Neural progenitor cell (in vitro differentiated cells): ENCODE measurements at places on chromosomes 1 and 21.

DNA sequence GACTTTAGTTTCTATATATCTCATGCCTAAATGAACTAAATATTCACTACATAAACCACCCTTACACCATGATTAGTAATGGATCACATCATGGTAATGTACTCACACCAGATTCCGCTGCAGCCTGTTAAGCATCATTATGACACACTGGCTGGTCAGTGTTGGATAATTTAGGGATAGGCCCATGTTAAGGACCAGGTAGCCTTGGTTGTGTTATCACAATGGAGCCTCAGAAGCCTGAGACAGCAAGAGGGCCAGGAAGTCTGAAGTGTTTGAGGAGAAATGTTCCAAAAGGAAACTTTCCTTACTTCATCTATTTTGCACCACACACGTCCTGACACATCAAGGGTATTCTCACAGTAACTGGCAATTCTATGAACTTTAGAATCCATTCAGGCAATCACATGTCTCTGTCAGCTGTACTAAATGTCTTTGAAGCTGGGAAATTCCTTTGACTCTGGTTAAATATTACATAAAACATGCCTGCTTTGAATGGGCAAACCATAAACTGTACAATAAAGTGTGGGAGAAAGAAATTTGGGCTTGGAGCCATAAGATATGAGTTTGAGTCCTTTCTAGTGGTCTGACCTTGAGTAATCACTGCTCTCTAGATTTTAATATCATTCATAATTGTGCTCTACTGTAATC lies 105.3 kb upstream of the DPT start:
- no peak overlapping the region for H3K4me3 ChIP-seq
- H3K36me3 ChIP-seq: no peaks in the 10 kb centered on the region
- H3K27me3 ChIP-seq: no peaks in the 10 kb centered on the region
- DNase-seq: no peak
- peaks cover 5% of the 10 kb centered on the region for H3K4me1 ChIP-seq

- peaks cover 6% of the 10 kb centered on the region for H3K4me1 ChIP-seq
- no peak for DNase-seq
- H3K27ac ChIP-seq: no peak overlapping the region
- H3K27me3 ChIP-seq: no peaks in the 10 kb centered on the region
These were observed 21.2 kb upstream of the KAZN start for GRCh38 chr1:14577261-14577660.

GRCh38 chr1:240784776-240785175 lies 172.8 kb upstream of the GREM2 start:
- H3K27me3 ChIP-seq: no peaks in the 10 kb centered on the region
- H3K4me1 ChIP-seq: no peaks in the 10 kb centered on the region
- no peak overlapping the region for H3K4me3 ChIP-seq
- H3K27ac ChIP-seq: no peak overlapping the region
- H3K36me3 ChIP-seq: no peaks in the 10 kb centered on the region

DNA sequence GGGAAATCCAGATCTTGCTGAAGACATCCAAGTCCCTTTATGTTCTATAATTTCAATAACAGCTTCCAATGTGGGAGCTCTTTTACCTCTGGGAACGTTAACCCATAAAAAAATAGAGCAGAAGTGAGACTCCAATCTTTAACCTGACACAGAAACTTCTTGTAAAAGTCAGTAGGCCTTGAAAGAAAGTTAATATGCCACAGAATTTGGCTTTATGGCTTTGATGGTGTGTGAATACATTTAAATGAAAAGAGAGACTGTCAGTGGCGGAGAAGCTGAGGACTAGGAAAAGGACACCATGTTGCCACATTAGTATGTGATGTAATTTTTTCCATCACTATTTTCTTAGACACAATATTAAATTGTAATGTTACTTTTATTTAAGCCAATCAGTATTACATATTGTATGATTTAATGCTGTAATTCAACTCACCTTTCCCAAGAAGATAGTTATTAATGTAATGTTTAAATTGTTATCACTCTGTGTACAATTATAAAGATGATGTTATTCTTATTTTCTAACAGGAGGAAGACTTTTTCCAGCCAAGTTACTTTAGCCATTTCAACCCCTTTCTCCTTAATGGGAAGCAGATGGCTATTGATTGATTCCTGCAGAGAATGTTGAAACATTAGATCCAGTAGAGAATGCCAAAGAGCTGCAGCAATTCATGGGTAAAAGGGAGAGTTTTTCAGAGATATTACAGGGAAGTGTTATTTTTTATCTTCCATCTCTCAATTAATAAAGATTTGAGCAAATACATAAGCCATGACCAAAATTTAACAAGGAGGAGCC lies 17.5 kb upstream of the CLDN8 start:
- H3K36me3 ChIP-seq: no peaks in the 10 kb centered on the region
- H3K27ac ChIP-seq: no peak overlapping the region
- DNase-seq: no peak
- H3K4me3 ChIP-seq: no peak overlapping the region
- H3K27me3 ChIP-seq: no peaks in the 10 kb centered on the region

DNA sequence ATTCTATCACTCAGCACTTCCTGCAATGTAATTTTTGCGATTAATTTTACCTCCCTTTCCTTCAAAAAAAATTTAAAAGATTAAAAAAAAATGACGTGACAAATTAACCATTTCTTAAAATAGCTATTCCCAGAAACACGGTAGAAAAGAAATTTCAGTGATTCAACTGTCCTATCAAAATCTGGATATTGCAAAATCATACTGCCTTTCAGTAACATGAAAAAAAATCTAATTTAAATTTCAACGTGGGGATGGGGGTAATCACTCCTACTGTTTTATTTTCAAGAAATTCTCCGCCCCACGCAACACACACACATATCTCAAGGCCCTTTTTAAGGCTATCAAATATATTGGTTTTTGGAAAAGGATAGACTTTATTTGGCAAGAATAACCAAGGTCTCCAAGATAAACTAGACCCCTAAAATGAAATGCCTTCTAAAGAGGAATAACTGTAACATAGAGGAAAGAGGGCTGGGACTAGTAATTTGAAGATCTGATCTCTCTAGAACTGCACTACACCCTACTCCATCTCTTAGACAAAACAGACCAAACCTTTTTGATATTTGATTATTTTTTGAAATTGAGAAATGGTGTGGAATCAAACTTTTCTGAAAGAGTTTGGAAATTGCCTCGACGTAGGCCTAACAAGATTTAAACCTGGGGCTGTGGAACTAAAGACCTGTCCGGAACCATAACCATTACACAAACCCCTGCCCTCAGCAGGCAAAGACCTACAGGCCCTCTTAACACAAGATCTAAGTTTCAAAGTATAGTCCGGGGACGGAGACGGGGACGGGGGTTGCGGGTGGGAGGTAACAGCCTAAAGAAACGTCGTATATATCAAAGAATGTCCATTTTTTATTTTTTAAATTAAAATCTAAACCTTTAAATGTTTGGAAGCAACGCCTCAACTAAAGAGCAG lies 941 bp downstream of the ARNT start:
- H3K4me1 ChIP-seq: peaks cover 12% of the 10 kb centered on the region
- no peaks in the 10 kb centered on the region for H3K36me3 ChIP-seq
- no peaks in the 10 kb centered on the region for H3K27me3 ChIP-seq
- peak overlapping the region; percentile 89 for H3K4me3 ChIP-seq
- DNase-seq: no peak
- peak overlapping the region; percentile 87 for H3K27ac ChIP-seq

DNA sequence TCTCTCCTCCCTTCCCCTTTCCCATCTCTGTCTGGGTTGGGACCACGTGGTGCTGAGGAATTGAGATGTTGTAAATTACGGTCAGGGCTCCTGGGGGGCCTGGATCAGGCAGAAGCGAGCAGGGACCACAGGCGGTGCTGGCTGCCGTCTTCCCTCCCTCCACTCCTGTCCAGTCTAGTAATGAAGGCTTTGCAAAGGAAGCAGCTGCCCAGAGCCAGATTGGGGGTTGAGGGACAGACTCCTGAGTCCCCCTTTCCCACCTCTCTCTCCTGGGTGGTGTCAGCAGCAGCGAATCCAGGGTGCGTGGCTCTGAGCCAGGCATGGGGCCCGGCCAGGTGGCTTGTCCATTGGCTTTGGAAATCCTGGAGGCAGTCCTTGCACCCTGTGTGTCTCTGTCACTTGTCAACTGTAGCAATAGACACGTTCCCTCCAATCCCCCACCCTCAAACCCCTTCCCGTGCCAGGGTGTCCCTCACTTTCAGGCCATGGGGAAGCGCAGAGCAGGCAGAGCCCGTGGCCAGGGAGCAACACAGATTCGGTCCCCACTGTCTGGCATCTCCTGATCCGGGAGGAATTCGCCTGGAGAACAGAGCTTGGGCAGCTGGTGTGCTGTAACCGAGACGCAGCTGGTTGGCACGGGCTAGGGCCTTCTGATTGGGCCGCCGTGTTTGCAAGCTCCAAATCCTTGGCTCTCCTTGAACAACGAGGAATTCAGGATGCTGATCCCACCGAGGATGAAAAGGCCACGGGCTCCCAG lies 64.8 kb upstream of the WNT4 start:
- H3K27ac ChIP-seq: no peak overlapping the region
- H3K27me3 ChIP-seq: peaks cover 99% of the 10 kb centered on the region
- no peak overlapping the region for H3K4me3 ChIP-seq
- H3K4me1 ChIP-seq: peaks cover 23% of the 10 kb centered on the region

DNA sequence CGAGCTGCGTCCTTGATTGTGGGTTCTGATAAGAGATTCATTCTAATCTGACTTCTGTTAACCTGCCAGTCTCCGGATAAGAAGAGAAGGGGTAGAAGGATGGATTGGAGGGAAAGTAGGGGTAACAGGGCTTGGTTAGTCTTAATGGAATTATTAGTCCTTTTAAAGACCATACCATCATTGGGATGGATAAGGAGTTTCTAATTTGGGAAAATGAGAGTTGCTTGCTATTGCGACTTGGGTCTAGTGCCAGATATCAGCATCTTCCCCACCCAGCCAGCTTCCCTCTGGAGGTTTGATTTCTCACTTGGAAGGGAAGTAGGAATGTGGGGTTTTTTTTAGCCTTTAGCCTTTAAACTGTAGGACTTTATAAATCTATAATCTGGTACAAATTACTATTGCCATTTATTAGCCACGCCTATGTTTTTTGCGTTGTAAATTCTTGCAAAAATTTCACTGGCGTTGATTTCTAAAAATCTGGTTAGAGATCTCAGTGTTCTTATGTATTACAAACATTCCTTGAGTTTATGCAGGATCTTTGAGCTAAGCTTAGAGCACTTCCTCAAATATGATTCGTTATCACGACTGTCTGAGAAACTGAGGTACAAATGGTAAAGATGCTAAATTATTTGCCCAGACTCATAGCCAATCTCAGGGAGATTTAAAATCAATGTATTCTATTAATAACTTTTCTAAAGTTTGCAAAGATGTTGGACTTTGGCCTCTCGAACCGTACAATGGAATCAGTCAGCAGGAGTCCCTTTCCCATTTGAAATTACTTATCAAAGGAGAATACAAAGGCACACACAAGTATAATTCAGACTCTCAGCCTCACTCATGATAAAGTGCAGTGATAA lies 1.3 kb downstream of the FAM20B start:
- H3K4me1 ChIP-seq: peaks cover 24% of the 10 kb centered on the region
- peaks cover 13% of the 10 kb centered on the region for H3K27me3 ChIP-seq
- no peak for DNase-seq
- H3K27ac ChIP-seq: peak overlapping the region; percentile 75
- H3K36me3 ChIP-seq: no peaks in the 10 kb centered on the region
